ENCODE measurements at places on chromosomes 3 and 15. TPM values are rescaled to one million over a fixed set of nuclear protein-coding genes. Genes with fewer than 3 reads are reported as not detected.

Gene DAZL
- total RNA-seq: not detected

Gene NUP210
- 0.33 TPM for total RNA-seq

Gene TEX55
- not detected for total RNA-seq

Gene ZNF385D
- total RNA-seq: 11.5 TPM

Gene PYGO1
- 21.2 TPM for total RNA-seq

Gene ALDH1A2
- total RNA-seq: 0.08 TPM

Gene SI
- not detected for total RNA-seq

Gene TYRO3
- 8.0 TPM for total RNA-seq

Gene DNAH12
- total RNA-seq: 0.09 TPM

Gene PLIN1
- 0.41 TPM for total RNA-seq

Gene GNB4
- 50.5 TPM for total RNA-seq

Gene PAQR5
- total RNA-seq: not detected

Gene GOLGA8B
- 33.9 TPM for total RNA-seq

Gene ADAMTS17
- not detected for total RNA-seq

Gene PP2D1
- total RNA-seq: not detected

Gene CELF6
- 1.6 TPM for total RNA-seq

Gene ROPN1
- not detected for total RNA-seq

Measured in fibroblast of the aortic adventitia (primary cell).